ENCODE measurements at places on chromosomes 2 and 18.
A peak's percentile ranks its signal among the peaks of the same experiment; 100 is the strongest.

- no peak for DNase-seq
These were observed 18.6 kb downstream of the TYMS start for GRCh38 chr18:676069-676468.

GRCh38 chr18:1585881-1586488 lies 681.3 kb downstream of the ADCYAP1 start:
- peak; percentile 31 for DNase-seq

- peak; percentile 88 for DNase-seq
These were observed 186.6 kb downstream of the NRP2 start for GRCh38 chr2:205868773-205869333.

- DNase-seq = no peak
These were observed 107.1 kb downstream of the TFCP2L1 start for GRCh38 chr2:121177896-121178295.

DNA sequence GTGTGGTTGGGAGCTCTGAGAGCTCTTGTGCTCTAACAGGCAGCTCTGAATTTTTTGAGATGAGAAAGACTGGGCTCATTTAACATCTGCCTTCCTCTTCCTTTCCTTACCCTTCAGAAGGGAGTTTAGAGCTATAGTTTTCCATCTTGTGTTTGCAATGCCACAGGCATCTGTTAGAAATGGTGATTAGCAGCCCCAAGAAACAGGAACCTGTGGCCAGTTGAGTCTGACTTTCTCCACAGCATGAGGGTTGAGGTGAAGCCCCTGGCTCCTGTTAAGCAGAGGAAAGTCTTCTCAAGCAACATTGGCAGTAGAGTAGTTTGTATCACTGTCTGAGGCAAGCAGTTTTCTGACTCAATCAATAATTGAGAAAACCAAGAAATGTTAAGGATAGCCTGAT lies 577.4 kb downstream of the ZEB2 start:
- no peak for DNase-seq

GRCh38 chr2:88211003-88211808 lies 41.1 kb downstream of the THNSL2 start:
- DNase-seq = no peak

DNA sequence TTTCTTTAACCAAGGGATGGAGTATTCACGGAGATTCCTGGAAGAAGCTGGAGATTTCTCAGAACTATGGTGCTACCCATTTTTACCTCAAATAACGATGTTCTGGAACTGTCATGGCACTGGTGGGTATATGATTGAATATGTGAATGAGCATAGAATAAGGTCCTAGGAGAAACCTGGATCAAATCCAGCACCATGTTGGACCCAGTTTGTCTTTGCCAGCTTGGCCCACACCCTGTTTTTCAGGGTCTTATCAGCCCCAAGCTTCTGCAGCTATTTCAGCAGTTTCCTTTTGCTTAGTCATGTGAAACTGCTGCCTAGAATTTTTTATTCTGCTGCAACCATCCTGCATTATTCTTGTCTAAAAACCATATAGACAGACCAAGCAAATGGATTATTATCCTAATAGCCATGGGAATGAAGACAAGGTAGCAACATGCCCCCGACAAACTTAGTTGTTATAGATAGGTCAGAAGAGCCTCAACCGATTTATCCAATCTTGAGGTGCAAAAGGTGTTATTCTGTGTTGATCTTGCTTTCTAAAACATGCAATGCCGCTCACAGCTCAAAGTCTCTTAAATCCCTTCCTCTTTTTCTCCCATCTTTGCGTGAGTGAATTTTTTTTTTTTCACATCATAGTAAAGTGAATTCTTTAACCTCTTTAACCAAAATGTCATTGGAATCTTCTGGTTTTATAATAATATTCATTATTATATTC lies 133.6 kb downstream of the PRPF40A start:
- DNase-seq = no peak

- no peak for DNase-seq
These were observed 174.0 kb upstream of the PIEZO2 start for GRCh38 chr18:11323359-11323819.

DNA sequence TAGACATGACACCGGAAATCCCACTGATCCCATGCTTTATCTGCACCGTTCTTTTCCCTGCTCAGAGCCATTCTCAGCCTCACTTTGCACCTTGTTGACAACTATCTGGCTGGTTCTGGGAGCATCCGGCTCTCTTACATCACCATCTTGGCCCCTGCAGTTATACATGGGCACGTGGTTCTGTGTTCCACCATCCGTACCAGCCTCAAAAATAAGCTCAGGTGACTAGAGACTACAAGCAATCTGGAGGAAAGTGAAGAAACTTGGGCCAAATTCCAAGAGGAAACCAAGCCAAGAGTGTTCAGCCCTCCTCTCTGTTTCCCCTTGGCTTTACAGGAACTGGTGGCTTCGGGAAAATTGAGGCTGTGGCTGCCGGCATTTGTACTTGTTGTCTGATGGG lies 244.6 kb upstream of the ACVR2A start:
- DNase-seq = no peak

DNA sequence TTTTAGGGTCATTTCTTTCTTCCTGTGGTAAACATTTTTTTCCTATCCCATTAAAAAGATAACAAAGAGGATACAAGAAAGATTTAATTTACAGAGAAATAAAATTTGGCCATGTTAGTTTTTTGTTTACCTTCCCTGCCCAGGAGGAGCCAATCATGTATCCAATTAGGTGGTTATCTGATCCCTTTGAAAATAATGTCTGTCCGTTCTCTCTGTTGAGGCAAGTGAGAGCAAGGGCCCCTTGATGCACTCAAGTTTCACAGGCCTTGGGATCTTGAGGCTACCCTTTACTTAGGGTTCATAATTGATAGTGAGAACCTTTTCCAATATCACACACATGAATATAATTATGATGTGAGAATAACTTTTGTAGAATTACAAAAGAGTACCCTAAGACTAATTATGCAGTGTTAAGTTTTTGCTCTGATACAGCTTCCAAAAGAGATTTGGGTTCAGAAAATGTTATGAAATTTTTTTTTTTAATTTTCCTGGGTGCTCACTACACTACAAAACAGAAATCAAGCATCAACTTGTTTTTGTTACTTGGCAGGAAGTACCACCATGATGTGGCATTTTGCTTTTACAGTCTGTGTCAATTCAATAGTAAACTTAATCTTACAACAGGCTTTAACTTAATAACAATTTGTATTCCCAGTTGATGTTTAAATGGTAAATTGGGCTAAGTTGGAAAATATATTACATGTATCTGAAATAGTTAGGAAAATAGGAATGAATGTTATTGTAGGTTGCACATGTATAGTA lies 42.0 kb downstream of the AFTPH start:
- no peak for DNase-seq

DNA sequence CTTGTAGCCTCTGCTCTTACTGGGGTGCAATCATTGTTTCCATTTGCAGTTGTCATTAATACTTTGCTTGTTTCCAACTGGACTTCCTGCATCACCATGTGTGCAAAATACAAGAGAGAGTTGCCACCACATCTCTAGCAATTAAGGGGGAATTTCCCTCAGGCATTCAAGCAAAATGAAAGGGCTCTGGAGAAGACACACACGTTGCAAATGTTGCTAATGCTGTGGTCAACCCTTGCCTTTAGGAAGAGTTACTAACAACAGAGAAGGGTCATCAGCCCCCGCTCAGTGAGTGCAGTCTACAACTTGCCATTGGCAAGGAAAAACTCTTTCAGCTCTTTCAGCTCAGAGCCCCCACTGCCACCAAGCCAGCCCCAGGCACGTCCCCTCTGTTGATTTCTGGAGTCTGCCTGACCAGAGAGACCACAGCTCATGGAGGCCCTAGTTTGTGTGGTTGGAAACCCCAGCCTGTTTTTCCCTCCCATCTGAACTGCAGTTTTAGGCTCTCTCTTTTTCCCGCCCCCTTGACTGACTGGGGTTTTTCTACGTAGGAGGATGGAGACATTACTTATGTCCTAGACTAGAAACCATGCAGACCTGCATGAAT lies 25.9 kb upstream of the GPR45 start:
- DNase-seq = no peak

- no peak for DNase-seq
These were observed 1.5 kb downstream of the KIF1A start for GRCh38 chr2:240818293-240819125.

DNA sequence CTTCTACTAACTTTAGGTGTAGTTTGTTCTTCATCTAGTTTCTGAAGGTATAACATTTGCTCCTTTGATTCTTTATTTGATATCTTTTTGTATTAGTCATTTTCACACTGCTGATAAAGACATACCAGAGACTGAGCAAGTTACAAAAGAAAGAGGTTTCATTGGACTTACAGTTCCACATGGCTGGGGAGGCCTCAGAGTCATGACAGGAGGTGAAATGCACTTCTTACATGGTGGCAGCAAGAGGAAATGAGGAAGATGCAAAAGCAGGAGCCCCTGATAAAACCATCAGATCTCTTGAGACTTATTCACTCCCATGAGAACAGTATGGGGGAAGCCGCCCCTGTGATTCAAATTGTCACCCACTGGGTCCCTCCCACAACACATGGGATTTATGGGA lies 544.4 kb upstream of the DSEL start:
- DNase-seq = no peak

DNA sequence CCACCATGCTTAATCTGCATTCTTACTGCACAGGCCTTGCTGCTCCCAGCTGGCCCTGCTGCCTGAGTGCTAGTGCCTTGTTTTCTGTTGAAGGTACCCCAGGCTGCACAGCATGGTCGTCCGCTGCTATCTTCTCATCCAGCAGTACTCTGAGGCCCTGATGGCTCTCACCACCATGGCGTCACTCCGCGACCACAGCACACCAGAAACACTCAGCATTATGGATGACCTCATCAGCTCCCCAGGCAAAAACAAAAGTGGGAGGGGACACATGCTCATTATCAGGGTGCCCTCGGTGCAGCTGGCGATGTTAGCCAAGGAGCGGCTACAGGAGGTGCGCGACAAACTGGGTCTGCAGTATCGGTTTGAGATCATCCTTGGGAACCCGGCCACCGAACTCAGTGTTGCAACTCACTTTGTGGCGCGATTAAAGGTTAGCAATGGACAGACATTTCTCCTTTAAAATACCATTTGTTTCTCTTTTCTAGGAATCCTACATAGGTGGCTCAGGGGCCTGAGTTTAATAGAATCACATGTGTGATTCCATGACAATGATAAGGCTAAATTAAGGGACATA lies 110.5 kb downstream of the ESCO1 start:
- DNase-seq = no peak

GRCh38 chr2:96158554-96158940 lies 13.3 kb upstream of the DUSP2 start:
- no peak for DNase-seq

DNA sequence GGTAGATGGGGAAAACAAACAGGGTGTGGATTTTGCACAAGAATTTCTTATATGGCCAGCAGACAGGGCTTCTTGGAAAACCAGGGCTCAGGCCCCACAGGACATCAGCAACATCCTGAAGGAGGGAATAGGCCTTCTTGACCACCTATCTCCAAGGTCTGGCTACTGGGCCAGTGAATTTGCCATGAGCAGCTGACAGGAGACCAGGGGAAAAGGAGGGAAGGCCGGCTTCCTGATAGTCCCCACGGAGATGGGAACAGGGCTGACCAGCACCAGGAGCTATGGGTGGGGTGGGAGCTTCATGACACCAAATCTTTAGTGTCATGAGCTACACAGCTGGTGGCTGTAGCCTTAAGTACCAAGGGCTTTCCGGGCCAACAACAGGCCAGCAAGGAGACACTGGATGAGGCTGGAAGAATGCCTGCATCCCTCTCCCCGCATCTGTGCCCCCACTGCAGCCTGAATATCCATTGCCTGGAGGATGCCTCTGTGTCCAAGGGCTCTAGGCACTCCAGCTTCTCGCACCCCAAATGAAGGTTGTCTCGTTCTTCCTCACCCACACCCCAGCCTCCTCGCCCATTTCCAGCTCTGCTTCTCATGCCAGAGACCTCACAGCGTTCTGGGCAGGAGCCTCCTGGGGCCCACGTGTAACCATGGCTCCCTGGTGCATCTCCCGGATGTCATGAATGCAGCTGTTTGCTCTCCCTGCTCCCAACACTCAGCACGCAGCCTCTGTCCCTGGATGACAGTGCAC lies 74.8 kb downstream of the EMX1 start:
- DNase-seq = no peak

DNA sequence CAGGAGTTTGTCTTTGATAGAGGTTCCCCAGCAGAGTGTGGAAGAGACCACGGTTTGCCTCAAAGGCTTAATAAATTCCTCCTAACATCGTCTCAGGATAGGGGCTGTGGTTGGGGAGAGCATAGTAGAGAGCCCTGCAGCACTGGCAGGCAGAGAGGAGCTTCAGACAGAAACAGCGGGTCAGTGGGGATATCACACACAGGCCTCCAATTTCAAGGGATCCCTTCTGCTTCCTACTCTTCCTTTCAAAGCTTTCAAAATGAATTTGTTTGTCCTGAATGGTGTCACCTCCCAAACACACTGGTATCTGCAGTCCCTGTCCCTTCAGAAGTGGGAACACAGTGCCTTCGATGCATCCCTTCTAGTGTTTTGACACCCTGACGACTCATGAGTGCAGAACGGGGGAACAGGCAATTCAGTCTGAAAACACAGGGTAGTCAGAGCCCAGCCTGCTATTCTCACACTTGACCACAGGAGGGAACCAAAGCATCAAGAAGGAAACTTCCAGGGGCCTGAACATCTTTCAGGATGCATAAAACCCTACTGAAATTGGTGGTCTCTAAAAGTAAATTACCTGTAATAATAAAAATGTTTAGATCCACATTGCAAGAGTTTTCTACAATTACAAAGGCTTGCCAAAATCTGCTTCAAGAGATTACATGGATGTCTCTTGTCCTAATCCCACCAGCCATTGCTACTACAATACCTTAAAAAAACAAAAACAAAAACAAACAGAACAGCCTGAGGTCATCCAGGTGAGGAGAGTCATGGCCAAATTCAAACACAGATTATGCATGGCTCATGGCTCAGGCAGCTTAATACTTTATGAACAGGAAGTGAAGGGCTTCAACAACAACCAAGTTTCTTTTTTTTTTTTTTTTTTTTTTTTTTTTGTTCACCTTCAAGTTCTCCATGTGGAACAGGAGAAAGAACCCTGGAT lies 49.8 kb downstream of the SLC14A2 start:
- peak; percentile 80 for DNase-seq

DNA sequence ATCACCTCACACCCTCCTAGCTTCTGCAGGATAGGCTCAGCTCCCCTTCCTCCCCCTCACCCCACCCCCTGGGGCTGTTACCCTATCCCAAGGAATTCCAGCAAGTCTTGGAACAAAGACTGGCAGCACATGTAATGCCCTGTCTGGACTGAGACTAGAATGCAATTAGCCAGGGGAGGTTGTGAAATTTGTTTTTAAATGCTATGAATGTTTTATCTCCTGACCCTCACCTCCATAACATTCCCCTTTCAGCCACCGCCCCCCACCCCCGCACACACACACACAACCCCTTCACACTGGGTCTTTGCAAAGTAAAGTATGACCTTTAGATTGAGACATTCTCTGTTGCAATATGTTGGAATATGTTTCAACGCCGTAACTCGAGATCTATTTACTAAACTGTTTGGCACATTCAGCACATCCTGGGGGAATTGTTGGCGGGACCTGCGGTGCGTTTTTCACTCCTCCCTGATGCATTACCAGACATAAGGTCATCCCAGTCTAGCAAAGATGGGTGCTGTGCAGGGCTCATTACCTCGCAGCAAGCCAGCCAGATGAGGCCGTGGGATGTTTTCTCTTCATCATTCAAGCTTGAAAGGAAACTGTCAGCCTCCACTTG lies 290.7 kb upstream of the SLC14A2 start:
- DNase-seq = no peak
